Caco-2 (cell line): ENCODE measurements at places on chromosomes 16 and 17. TPM values are rescaled to one million over a fixed set of nuclear protein-coding genes. Genes with fewer than 3 reads are reported as not detected.

SLC13A2 gene
- 0.42 and 0.57 TPM in 2 replicates for total RNA-seq

- peak; percentile 85 for DNase-seq
Measured at GRCh38 chr16:81035398-81035974, at the start of gene ATMIN. Gene ATMIN (plus strand): TSS chr16:81035842. CDS start chr16:81035871, 29 bp downstream.

TMED6 gene
- total RNA-seq: 2.4 TPM in 2 replicates

GABARAP gene
- total RNA-seq: 129 and 140 TPM in 2 replicates

- no peak for DNase-seq
Measured at GRCh38 chr17:66687570-66688284, 147.2 kb upstream of the CACNG5 start.

DYNLL2 gene
- 67.8 and 80.6 TPM in 2 replicates for total RNA-seq

CTRL gene
- total RNA-seq: 0.66 and 2.3 TPM in 2 replicates

DNA sequence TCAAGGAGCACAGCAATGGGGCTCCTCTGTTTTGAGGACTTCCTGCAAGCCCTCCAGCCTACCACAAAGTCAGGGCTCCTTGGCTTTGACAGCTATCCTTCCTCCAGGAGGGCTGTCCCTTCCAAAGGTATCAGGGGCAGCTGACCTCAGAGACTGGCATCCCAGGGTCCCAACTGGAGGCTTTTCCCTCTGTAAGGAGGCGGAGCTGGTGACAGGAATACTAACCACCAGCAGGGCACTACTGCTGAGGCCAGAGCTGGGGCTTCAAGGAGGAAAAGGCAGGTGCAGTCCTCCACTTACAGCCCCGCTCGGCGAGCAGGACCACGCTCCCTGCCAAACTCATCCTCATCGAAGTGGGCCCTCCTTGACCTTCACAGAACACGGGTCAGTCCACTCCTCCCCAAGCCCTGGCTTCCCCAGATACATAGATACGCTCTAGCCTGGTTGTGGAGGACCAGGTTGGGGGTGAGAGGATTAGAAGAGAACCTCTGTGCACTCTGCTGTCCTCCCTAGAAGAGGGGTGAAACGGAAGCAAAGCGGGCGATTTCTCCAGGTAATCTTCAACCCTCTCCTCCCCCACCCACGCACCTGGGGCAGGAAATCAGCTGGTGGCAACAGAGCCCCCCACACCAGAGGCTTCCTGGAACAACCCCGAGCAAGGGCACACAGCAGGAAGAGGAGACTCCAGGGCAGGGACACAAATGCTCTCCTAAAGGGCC is 20.5 kb downstream of the ST3GAL2 start:
- no peak for DNase-seq

- no peak for DNase-seq
Measured at GRCh38 chr16:49333259-49333597, 40.4 kb upstream of the C16orf78 start.

DNA sequence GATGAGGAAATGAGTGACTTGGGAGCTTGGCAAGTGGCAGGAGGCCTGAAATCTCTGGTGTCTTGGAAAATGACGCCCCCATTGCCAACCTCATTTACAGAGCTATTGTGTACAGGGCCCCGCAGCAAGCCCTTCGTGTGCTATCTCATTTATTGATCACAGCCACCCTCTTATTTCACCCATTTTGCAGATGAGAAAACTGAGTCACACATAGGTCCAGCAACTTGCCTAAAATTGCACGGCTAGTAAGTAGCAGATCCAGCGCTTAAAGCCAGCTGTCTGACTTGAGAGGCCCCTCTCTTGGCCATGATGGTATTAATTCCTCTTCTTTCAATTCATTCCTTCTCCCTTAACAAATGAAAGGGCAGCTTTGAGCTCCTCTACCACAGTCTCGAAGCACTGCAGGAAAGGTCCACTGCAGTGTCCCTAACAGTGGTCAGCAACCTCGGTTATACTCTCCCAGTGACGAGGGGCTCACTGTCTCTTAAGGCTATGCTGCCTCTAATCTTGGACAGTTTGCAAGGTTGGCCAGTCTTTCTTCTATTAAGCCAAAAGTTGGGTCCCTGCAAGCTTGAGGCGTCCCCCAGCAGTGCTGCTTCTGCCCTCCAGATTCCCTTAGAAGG is 162.2 kb downstream of the COPRS start:
- DNase-seq: no peak

GRCh38 chr17:21392266-21392665 is 16.1 kb downstream of the KCNJ12 start:
- no peak for DNase-seq

- no peak for DNase-seq
Measured at GRCh38 chr16:85667841-85668413, 20.8 kb downstream of the GINS2 start.

CLN3 gene
- total RNA-seq: 41.0 and 42.2 TPM in 2 replicates

TPPP3 gene
- total RNA-seq: 0.39 and 0.56 TPM in 2 replicates

RND2 gene
- 1.2 and 1.7 TPM in 2 replicates for total RNA-seq

GRCh38 chr16:4685292-4685691 is 8.1 kb upstream of the NUDT16L1 start:
- no peak for DNase-seq
